Activated CD8-positive, alpha-beta memory T cell treated with anti-CD3 and anti-CD28 coated beads for 4 hours (primary cell): ENCODE measurements at places on chromosomes 5 and 9.

DNA sequence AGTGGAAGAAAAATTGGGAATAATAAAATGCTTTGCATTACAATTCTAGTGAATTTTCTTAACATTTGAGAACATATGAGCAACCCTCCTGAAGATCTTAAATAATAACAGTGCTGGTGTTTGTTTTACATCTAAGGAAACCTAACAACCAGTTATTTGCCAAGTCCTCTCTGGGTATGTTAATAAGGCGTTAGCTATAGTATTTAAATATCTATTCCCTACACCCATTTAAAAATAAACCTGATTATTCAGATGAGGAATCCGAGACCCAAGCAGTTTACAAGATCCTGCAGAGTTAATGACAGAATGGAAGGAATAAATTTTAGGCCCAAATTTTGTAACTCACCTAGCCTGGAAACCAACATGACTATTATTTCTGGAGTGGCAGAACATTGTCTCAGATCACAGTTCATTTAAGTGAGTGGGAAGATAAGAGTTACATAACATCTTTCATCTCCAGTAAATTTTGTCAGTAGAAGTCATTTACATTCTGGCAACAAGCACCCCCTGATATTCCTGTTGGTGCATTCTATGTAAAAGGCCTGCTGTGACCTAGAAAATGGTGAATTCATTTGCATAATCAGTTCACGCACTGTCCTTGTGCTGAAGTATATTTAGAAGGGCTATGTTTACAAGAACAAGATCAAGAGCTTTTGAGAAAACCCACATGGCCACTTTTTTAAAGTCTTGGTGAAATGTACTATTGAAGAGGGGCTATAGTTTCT lies 148.2 kb downstream of the COX7C start:
- no peak for DNase-seq

DNA sequence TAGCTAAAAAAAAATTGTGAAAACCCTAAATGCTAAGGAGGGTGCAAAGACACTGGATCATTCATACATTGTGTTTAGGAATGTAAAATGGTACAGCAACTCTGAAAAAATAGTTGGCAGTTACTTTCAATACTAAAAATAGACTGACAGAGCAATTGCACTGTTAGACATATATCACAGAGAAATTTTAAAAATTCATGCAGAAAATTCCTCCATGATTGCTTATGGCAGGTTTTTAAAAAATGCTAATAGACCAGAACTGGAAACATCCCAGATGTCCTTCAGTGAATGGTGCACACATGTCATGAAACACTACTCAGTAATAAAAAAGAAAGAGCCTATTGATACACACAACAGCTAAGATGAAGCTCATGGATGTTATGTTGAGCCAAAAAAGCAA lies 349.8 kb upstream of the DAB2 start:
- DNase-seq: no peak

DNA sequence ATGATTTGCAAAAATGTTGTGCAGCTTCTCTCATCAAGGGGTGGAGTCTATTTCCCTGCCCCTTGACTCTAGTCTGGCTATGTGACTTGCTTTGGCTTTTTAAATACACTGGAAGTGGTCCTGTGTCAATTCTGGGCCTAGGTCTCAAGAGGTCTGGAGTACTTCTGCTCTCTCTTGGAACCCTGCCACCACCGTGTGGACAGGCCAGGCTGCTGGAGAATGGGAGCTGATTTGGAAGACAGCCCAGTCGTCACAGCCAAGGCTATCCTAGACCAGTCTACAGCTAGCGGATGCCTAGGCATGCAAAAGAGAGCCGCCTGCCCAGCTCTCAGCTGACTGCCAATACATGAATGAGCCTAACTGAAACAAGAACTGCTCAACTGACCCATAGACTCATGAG lies 56.7 kb upstream of the CLINT1 start:
- DNase-seq: no peak

GRCh38 chr9:18611971-18612370 lies 138.0 kb downstream of the ADAMTSL1 start:
- no peak for DNase-seq

GRCh38 chr5:103744159-103744558 lies 181.6 kb upstream of the NUDT12 start:
- DNase-seq: no peak

DNA sequence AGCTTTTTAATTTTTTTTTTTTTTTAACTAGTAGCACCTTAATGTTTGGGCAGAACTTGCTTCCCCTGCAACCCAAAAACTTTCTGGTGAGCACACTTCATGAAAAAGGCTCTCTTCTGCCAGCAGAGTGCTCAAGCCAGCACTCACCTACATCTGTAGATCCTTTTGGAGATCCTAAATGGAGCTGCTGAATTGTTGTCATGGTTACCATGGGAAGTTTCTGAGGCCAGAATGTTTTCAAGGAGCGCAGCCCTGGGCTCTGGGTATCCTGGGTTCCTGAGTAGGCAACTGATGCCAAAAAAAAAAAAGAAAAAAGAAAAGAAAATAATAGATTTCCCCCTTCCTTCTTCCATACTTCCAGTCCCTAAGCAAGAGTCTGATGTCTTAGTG lies 3.1 kb upstream of the CPEB4 start:
- DNase-seq: no peak

GRCh38 chr5:167850911-167851310 lies 440.5 kb upstream of the WWC1 start:
- no peak for DNase-seq

DNA sequence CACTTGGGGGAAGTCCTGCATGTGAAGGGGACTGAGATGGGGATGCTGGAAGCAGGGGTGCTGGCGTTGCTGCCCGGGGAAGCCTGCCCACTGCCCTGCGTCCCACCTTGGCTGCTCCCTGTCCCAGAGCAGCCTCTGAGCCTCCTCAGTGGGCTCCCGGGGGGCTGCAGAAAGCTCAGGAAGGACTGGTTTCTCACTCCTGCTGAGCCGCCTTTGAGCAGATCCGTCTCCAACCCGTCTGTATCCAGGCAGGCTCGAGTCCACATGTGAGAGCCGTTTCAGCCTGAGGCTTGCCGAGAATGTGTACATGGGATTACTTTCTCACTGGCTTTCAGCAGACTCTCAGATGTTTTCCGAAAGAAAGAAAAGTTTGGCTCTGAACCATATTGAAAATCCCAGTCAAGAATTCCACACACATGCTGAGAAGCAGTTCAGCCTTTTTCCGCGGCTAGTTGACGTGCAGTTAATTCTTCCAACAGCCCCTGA lies 95.3 kb upstream of the COL5A1 start:
- no peak for DNase-seq

DNA sequence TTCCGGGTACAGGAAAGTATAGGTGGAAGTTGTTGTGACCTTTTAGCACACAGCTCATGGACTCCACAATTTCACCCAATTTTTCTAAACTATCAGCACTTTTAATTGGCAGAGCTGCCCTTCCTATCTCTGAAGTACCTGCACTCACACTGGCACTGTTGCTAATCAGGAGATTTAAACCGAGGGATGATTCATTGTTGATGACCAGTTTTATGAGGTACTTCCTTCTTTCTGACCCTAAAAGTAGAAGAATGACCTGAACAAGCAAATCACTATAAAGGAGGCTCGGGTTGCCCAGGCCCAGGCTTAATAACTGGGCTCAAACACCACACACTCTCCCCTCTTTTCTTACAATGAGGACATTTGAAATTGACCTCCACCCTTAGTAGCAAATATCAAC lies 105.9 kb downstream of the KCNN2 start:
- no peak for DNase-seq

DNA sequence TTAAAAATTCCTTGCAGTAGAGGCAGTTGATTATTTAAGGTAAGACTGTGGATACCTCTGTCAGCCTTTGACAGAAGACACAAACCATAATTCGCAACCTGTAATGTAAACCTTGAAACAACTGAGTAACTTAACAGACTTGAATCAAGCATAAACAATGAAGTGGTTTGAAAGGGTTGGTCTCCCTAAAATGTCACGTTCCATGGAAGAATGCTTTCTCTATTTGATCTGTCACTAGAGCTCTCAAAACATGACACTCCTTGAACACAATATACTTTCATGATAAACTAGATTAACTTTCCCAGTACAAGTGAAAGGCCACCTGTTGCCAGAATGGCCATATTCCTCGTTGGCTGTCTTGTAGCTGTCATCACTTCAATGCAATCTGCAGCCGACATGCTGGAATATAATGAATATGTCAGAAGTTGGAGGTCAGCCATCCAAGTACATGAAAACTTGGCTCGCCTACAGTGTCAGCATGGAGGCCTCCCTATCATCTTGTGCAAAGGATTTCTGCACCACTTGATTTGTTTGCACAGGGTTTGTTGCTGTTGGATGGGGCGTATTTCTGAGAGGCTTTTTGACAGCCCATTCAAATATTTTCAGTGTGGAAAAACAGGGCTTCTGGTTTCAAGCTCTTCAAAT lies 228.0 kb downstream of the TLE4 start:
- no peak for DNase-seq

- DNase-seq: no peak
These were observed 75.0 kb downstream of the LIX1 start for GRCh38 chr5:97067296-97067850.

- DNase-seq: no peak
These were observed 106.7 kb downstream of the FAM174A start for GRCh38 chr5:100641833-100642232.

DNA sequence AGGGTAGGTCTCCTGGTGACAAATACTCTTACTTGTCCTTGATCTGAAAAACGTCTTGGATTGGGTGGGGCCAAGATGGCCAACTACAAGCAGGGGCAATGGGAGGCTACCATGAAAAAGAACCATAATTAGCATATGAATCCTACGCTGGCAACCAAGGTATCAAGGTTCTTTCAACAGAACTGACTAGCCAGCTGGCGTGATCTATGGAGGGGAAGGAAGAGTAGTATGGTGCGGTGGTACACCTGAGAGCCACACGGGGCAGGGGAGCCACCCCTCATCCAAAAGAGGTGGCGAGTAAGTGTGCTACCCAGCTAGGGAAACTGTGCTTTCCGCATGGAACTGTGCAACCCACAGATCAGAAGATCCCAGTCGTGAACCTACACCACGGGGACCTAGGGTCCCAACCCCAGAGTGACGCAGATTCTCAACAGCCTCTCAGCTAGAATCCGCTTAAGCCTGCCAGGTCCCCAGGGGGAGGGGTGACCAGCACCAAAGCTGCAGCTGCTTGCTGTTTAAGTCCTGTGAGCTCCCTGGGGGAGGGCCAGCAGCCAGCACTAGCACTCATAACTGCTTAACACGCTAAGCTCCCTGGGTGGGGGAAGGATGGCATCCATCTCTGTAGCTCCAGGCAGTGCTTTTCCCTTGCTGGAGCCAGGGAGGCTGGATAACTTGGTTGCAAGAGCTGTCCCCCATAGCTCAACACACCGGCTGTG lies 334.8 kb downstream of the FBXL17 start:
- DNase-seq: no peak

DNA sequence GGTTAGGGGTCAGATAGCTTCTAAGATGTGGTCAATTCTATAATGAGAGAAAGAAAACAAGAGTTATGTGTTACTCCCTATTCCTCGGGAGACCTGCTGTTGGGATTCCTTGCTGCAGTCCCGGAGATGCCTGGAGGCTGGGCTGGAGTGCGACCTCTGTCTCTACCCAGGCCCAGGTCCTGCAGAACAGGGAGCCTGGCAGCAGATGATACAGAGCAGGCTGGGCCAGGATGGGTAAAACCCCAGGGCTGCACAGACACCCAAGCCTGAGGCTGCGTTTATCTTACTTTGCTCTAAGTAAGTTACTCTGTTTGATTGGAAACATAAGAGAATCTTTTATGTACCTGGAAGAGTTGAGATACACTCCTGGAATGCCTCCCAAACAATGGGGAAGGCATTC lies 26.9 kb upstream of the FAM120AOS start:
- no peak for DNase-seq

DNA sequence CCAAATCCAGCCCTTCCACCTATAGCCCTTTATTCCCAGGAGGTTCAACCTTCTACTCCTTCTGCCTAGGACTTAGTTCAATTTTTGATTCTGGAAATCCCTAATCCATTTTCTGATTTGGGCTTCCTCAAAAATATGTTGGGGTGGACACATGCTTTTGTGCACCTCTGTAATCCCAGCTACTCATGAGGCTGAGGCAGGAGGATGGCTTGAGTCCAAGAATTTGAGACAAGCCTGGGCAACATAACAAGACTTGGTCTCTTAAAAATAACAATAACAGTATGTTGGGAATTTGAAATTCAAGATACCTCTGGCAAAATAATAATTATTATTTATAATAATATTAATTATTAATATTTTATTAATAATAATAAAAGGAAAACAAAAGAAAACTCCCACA lies 188.7 kb upstream of the TLE4 start:
- DNase-seq: no peak

DNA sequence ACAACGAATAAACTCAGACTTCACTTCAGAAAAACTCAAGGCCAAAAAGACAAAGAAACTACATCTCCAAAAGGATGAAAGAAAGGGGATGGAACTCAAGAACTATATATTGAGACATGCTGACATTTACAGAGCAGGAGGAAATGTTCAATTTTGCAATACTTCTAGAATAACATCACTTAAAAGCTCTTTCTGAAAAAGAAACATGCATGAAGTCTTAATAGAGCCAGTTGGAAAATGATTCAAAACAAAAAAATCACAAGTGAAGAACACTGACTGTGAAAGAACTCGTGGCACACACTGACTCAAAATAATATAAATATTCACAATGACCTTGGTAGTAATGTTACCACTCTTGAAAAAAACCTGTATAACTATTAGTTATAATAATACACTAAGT lies 267.8 kb upstream of the NREP start:
- DNase-seq: no peak
